ENCODE measurements at places on chromosomes 11 and 22.
A peak's percentile ranks its signal among the peaks of the same experiment; 100 is the strongest.

GRCh38 chr11:112999520-112999919 is 38.3 kb downstream of the NCAM1 start:
- no peak for DNase-seq

GRCh38 chr11:105670811-105671210 is 60.9 kb downstream of the GRIA4 start:
- DNase-seq, result no peak

DNA sequence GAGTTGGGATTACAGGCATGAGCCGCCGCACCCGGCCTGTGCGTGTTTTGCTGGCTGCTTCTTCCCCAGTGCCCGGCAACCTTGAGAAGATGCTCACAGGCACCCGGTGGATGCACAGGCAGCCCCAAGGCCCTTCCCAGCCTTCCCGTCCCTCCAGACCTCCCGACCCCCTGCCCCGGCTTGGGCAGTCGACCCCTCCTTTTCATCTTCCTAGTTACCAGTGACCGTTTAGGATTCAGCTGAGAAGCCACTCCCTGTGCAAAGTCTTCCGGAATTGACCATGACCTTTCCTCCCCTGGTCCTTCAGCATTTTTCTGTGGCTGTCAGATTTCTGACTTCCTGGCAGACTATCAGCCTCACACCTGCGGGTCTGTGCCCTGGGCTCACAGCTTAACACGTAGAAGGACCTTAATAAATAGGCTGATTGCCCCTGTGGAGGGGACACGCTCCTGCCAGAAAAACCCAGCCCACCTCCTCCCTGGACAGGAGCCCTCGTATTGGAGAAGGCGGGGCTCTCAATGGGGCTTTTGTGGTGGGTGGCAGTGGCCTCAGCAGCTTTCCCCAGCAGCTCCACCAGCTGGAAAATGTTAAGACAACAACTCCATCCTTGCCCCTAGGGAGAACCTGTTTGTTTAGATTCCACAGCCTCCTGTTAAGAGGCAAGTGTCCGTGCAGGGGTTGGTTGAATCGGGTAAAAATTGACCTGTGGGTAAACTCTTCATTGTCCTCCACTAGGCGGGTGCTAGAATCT is 10.4 kb upstream of the ANO1 start:
- DNase-seq, result peak; percentile 17

DNA sequence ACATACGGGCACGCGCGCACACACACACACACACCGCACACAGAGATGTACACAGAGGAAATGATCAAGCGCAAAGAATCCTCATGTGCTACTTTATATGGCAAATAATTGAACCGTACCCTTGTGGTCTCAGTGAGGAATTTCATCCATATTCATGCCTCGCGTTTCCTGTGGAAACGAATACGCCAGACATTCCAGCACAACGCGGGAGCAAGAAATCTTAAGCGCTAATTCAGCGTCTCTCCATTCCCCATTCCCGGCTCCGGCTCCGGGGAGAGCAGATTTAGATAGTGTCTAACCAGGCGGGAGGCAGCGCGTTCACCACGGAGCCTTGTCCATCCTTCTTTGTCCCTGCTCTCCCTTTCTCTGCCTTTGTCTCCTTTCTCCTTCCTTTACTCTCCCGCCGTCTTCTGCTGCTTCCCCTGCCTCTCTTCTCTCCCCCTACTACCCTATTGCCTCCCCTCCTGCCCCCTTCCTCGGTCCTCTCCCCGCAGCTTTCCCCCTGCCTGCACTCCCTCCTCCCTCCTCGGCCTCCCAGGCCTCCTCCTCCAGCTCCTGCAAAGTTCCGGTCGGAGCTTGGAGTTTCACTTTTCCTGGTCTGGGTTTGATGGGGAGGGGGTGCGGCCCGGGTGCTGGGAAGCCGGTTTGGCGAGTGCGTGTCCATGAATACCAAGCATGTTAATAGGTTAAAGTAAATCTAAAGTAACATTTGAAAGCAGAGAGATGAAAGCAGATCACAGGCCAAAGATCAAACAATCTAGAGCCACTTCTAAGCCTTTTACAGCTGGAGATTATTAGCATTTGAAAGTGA is 579.3 kb downstream of the BUD13 start:
- no peak for DNase-seq

- DNase-seq, result no peak
Observed at GRCh38 chr22:46966846-46967245, 204.4 kb downstream of the TBC1D22A start.

GRCh38 chr11:95924414-95924760 is 480 bp upstream of the MTMR2 start:
- no peak for DNase-seq

DNA sequence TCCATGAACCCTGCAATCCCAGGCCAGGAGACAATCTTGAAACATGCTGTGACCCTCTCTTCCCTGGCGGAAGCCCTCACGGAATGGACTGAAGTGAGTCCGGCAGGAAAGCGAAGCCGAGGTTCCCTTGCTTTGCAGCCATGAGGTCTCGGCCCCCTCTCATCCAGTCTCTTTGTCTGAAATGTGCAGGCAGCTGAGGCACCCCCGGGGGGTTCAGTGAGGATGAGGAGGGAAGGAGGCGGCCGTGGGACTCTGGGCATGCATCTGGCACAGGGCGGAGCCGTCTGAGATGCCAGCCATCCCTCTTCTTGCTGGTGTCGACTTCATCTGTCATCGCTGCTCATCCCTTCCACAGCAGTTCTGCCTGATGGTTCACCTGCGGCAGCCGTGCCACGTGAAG is 1485.7 kb downstream of the BRD1 start:
- no peak for DNase-seq

GRCh38 chr11:12862696-12863469 is 146.2 kb upstream of the RASSF10 start:
- no peak for DNase-seq

DNA sequence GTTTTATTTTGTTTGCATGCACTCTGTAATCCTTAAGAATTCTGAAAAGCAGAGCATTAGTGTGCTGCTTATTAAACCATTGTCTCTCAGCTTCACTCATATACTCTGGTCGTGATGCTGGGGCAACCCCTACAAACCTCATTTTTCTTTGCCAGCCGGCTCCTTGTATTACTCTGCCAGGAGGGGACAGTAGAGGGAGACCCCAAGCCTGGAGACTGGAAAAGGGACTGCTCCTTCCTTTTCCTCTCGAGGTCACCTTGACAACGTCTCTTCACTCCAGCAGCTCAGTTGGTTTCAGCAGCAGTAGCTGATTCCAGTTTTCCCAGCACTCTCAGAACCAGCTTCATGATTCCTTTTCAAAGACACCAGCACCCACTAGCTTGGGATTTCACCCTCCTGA is 2.8 kb upstream of the JHY start:
- DNase-seq, result no peak

GRCh38 chr11:77111277-77111676 is 8.6 kb downstream of the OMP start:
- no peak for DNase-seq

- no peak for DNase-seq
Observed at GRCh38 chr11:70788248-70789022, 390.1 kb downstream of the CTTN start.

DNA sequence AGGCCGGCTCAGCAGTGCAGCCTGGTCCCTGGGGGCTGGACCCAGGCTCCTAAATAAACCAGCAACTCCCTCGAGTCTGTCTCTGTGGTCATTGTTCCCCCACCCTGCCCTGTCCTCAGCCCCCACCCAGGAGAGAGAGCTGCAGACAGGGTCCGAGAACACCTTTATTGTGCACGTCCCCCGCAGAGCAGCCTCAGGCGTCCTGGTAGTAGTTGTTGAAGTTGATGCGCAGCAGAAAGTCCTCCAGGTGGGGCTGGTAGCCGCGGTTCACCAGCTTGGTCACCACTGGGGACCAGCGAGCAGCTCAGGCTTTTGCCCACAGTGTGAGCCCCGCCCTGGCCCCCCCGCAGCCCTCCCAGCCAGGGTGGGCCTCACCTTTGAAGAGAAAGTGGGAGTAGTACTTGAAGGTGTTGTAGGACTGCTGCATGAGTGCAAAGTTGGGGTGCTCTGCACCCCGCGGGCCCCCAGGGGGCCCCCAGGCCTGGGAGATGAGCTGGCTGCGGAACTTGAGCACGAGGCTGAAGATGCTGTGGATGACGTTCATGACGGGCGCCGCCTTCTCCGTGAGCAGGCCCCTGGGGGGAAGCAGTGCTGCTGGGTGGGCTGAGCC is 16.8 kb downstream of the SELENOO start:
- DNase-seq, result no peak

GRCh38 chr11:45347348-45348082 is 61.4 kb upstream of the SYT13 start:
- no peak for DNase-seq

GRCh38 chr11:117972629-117973502 is 13.3 kb upstream of the IL10RA start:
- no peak for DNase-seq

- no peak for DNase-seq
Observed at GRCh38 chr22:42277988-42278776, 7.7 kb upstream of the TCF20 start.

Data from GM10248 (cell line).